AG08396 (cell line): ENCODE measurements at places on chromosomes 16 and 17.
A peak's percentile ranks its signal among the peaks of the same experiment; 100 is the strongest.

- DNase-seq, result no peak
Observed at GRCh38 chr17:38568274-38568673, 37.5 kb downstream of the SRCIN1 start.

GRCh38 chr16:11557801-11558200, 28.9 kb downstream of the LITAF start:
- no peak for DNase-seq

- DNase-seq, result no peak
Observed at GRCh38 chr16:87145181-87146176, 171.7 kb downstream of the C16orf95 start.

DNA sequence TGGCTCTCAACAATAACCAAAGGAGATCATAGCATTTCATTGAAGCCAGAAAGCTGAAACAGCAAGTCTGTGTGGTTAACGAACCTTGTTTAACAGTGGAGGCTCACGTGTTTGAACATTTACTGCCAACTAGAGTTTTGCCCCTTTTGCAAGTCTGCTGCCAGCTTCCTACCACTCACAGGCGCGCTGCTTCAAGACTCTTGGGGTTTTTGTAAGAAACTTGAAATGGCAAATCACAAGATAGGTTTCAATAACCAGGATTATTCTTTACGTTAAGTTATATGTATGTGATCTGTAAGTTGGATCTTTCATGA, 1.2 kb downstream of the SNTB2 start:
- peak; percentile 42 for DNase-seq

- DNase-seq, result no peak
Observed at GRCh38 chr16:4556580-4556979, 440 bp downstream of the C16orf96 start.

DNA sequence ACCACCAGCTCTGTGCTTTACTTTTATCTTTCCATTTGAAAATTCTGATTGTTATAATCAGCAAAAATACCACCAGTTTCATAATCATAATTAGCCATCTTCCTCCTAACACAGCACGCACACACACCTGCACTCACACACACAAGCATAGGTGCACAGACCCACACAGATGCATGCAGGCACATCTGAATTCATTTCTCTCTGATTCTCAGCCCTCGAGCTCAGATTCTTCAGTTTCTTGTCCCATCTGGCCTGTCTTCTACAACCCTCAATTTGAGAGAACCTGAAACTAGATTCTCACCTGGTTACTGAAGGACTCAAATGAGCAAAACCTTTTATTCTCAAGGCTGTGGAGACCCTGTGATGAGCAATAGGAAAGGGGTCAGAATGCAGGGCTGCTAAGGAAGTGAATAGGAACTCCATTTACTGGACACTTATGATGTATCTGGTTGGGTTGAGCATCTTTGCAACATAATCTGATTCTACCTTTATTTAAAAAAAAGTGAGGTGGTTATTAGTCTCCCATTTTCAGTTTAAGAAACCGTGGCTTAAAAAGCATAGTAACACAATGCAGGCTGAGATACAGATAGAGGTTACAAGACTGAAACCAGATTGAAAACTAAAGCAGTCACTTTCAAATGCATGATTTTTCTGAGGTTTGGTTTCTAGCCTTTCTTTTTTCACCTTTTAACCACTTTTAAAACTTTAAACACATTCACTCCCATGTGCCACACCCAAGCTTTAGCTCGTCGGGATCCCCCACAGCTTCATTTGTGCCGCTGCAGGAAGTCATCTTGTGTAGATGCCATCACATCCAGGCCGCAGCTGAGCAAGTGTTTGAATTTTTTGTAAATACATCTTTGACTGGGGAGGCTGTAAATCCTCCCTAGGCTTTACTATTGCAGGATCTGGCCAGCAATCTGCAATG, 9.4 kb downstream of the KRT33A start:
- no peak for DNase-seq
